ENCODE measurements at places on chromosomes 5 and 9.
A peak's percentile ranks its signal among the peaks of the same experiment; 100 is the strongest.

DNA sequence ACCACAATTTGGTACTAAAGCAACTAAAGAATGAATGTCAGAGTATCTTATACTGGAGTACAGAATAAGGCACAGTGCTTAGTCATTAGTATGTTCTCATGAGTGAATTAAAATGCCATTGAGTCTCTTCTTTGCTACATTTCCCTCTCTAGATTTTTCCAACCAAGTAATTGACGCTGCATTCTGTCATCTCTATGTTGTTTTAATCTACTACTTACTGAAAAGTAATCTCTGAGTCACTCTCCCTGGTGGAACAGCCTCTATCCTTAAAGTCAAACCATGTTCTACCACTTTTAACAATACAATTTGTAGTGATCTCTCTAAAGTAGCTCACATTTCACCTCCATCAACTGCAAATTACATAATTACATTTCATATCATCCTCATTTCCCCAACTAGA is 495.1 kb downstream of the CDH18 start:
- DNase-seq, result no peak

- DNase-seq, result no peak
Measured at GRCh38 chr5:76836181-76836580, 13.6 kb upstream of the S100Z start.

DNA sequence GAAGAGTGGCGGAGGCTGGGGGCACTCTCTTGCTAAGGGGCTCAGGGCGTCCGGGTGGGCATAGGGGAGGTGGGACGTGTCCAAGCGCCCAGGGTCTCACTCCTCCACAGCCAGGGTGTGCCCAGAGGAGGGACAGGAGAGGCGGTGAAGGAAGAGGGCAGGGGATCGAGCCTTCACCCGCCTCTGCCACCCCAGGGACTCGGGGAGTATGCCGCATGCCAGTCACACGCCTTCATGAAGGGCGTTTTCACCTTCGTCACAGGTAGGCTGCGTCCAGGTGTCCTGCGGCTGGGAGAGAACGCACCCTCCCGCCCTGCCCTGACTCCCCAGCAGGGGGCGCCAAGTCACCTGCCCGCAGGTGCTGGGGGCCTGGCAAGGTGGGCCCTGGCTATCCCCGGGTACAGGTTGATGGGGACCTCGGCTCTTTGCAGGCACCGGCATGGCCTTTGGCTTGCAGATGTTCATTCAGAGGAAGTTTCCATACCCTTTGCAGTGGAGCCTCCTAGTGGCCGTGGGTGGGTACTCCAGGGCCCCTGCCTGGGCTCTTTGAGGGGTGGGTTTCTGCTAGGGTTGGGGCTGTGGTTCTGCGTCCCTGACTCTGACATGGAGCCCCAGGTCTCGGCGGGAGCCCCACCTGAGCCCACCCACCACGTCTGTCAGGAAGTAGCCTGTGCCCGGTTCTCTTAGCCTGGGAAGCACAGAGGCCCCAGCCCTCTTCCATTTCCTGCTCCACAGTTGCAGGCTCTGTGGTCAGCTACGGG is 552 bp downstream of the TMEM141 start:
- peak; percentile 71 for DNase-seq

DNA sequence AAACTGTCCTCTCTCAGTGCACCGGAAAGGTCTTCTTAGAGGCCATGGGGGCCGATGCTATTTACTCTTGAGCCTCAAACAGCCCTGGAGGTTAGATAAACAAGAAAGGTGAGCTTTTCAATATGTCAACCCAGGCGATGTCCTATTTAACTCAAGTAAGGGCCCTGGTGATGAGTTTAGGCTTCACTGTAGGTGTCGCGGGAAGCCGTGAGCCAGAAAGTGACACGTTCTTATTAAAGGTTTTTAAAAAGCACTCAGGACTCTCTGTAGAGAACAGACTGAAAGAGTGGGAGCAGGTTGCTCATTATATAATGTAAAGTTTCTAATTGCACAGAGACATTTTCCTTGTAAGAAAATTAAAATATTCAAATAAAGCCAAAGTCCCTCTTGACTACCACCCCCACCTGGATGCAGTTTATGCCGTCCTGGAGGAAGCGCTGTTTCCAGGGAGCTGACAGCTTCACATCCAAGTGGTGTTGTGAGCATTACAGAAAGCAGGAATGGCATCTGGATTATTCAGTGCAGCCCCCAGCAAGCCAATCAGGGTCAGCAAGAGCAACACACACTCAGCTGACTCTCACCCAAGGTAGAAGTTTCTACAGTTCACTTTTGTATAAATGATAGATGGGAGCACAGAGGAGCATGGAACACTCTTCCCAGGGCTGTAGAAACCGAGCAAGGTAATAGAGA is 280.3 kb downstream of the DRD1 start:
- DNase-seq, result no peak

DNA sequence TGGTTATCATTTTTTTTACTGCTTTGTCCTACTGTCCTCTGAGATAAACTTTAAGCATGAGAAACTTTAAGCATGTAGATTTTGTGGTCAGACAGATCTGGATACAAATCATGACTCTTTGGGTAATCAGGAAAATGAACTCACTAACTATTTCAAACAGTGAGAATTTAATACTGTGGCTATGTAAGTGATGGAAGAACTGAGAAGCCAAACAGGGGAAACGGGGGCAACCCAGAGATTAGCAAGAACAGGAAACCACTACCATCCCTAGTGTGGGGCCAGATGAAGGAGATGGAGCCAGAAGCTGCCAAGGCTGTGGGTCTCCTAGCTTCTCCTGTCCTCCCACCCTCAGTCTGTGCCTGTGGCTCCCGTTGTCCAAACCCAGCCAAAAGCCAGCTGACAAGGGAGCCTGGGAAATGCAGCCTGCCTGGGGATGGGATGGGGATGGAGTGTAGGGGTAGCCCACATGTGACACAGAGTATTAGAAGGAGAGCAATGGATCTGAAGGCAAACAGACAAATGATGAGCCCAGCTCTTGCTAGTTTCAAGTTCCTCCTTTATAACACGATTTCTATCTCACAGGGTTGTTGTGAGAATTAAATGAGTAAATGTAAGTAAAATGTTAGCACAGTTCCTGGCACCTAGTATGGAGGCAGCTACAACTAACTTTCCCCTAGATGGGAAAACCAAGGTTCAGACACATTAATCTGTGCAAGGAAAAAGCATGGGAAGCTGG is 27.7 kb upstream of the CDC23 start:
- no peak for DNase-seq

- no peak for DNase-seq
Measured at GRCh38 chr5:172931001-172931536, 28.2 kb upstream of the RPL26L1 start.

Measured in effector memory CD8-positive, alpha-beta T cell (primary cell).